ENCODE measurements at places on chromosomes 7 and 10.

DNA sequence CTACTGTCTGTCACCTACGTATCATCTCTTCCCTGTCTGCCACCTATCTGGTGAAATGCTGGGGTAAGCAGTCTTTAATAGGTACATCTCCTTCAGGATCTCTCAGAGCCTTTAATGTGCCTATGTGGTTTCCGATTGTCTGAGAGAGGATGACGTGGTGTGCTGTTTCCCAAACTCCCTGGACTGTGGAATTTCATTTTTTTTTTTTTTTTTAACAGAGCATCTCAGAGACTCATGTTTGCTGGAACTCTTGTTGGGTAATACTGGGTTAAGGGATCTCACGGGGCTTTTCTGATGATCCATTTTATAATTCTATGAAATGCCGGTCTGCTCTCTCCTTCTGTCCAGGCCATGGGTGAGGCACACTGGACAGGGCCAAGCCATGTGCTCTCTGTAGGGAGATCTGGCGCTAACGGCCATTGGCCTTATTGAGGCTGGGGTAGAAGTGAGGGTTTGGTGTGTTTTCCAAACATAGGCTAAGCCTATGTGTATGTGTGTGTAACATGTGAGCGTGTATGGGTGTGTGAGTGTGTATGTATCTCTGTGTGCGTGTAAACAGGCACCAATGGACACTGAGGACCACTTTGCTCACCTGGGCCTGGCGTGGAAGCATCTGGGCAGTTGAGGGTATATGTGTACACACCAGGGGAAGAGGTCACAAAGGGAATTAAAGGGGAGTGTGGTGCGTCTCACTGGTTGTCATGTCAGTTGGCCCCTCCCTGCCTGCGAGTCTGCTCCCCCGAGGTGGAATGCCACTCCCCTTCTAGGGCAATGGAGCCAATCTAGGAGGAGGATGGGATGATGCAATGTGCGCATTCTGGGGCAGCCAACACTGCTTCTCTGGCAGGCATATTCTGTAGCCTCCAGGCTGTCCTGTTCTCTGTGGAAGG is 7.8 kb downstream of the ADRA2A start:
- no peaks in the 10 kb centered on the region for H3K36me3 ChIP-seq
- DNase-seq: no peak
- H3K4me1 ChIP-seq: no peaks in the 10 kb centered on the region
- H3K27ac ChIP-seq: no peak overlapping the region
- H3K4me3 ChIP-seq: no peak overlapping the region

DNA sequence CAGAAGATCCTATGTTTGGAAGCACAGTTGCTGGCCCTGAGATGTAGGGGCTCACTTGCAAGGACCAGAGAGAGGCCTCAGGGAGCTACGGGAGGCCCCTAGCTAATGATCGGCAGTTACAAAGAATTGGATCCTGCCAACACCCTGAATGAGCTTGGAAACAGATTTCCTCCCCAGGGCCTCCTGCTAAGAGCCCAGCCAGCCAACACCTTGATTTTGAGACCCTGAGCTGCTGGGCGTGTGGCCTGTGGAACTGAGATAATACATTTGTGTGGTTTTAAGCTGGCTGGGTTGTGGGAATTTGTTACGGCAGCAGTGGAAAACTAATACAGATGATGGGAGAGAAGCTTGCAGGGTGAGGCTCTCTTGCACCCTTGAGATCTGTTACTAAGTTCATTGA is 3.9 kb downstream of the DOCK1 start:
- no peak overlapping the region for H3K4me3 ChIP-seq
- H3K27ac ChIP-seq: no peak overlapping the region
- H3K27me3 ChIP-seq: peaks cover 14% of the 10 kb centered on the region
- H3K4me1 ChIP-seq: no peaks in the 10 kb centered on the region
- no peaks in the 10 kb centered on the region for H3K36me3 ChIP-seq

- DNase-seq: no peak
- H3K27me3 ChIP-seq: no peaks in the 10 kb centered on the region
- no peak overlapping the region for H3K4me3 ChIP-seq
- peaks cover 27% of the 10 kb centered on the region for H3K4me1 ChIP-seq
These were observed 161.2 kb downstream of the SVIL start for GRCh38 chr10:29473406-29474100.

DNA sequence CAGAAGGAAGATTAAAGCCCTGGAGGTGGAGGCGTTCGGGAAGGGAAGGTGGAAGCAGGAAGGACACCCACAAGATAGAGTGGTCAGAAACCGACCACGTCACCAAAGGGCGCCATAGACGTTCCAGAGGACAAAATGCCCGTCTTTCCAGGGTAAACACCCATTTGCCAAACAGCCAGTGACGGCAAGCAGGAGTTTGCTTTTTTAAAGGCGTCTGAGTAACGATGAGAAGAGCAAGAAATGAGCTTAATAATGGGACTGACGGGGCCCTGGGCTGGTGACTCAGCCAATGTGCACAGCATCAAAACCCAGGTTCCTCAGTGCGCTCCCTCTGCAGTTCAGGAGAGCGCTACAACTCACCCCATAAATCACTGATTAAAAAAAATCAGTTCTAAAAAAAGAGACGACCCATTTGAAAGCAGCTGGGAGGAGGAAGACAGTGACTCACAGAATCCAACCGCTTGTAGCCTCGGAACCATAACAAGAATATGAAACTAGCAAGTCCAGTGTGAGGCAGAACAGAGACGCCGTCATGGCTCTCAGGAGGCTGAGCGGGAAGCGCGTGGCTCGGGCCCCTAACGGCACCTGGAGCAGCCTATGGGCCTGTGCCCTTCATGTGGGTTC is 5.9 kb downstream of the DIP2C start:
- H3K4me3 ChIP-seq: no peak overlapping the region
- no peak for DNase-seq
- peaks cover 19% of the 10 kb centered on the region for H3K27me3 ChIP-seq
- H3K27ac ChIP-seq: no peak overlapping the region
- no peaks in the 10 kb centered on the region for H3K36me3 ChIP-seq
- H3K4me1 ChIP-seq: no peaks in the 10 kb centered on the region

DNA sequence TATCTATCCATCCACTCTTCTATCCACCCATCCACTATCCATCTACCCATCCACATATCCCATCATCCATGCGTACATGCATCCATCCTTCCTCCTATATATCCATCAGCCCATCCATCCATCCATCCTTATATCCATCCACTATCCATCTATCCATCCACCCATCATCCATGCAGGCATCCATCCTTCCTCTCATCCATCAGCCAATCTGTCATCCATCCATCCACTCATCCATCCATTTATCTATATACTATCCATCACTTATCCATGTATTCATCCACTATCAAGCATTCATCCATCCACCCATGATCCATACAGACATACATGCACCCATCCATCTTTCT is 485.9 kb downstream of the DNAJB6 start:
- no peak overlapping the region for H3K4me3 ChIP-seq
- H3K4me1 ChIP-seq: no peaks in the 10 kb centered on the region
- no peaks in the 10 kb centered on the region for H3K27me3 ChIP-seq
- H3K27ac ChIP-seq: no peak overlapping the region
- no peak for DNase-seq

DNA sequence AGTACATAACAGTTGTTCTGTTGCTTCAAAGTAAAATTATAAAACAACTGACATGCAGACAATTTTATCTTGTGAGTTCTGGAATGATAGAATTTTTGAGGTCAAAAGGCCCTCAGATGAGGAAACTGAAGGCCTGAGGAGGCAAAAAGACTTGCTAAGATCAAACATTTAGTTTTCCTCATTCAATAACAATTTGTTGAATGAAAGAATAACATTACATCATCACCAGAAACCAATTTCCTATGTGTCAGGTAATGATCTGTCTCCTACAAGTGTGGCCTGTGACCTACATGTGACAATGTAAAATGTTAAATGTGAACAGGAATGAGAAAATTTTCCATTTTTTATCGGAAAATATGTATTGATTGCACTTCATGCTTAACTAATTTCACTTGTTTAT is 16.6 kb upstream of the ASB4 start:
- H3K4me3 ChIP-seq: no peak overlapping the region
- H3K4me1 ChIP-seq: peaks cover 13% of the 10 kb centered on the region
- no peaks in the 10 kb centered on the region for H3K27me3 ChIP-seq
- H3K27ac ChIP-seq: no peak overlapping the region
- no peaks in the 10 kb centered on the region for H3K36me3 ChIP-seq
- DNase-seq: no peak

GRCh38 chr7:139075871-139076686 is 33.4 kb downstream of the ZC3HAV1 start:
- H3K4me1 ChIP-seq: peaks cover 62% of the 10 kb centered on the region
- no peak overlapping the region for H3K27ac ChIP-seq
- DNase-seq: no peak
- H3K36me3 ChIP-seq: peaks cover 90% of the 10 kb centered on the region
- no peaks in the 10 kb centered on the region for H3K27me3 ChIP-seq

- H3K36me3 ChIP-seq: peaks cover 43% of the 10 kb centered on the region
- H3K27ac ChIP-seq: no peak overlapping the region
- H3K4me3 ChIP-seq: no peak overlapping the region
- no peak for DNase-seq
- no peaks in the 10 kb centered on the region for H3K27me3 ChIP-seq
These were observed 21.4 kb downstream of the SLF2 start for GRCh38 chr10:100934084-100934659.

DNA sequence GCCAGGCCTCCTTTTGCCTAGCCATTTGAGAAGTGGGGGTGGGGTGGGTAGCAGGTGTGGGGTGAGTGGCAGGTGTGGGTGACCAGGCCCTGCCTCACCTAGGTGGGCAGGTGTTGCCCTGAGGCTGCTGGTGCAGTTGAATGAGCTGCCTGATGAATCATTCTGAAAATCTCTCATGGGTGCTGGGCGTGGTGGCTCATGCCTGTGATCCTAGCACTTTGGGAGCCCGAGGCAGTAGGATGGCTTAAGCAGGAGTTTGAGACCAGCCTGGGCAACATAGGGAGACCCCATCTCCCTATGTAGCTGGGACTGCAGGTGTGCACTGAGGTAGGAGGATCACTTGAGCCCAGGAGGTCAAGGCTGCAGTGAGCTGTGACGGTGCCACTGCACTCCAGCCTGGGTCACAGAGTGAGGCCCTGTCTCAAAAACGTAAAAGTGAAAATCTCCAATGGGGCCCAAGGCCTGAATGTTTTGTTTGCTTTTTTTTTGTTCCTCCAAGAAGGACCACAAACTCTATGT is 17.7 kb downstream of the TSPAN14 start:
- H3K27ac ChIP-seq: peak overlapping the region; percentile 92
- H3K4me3 ChIP-seq: peak overlapping the region; percentile 48
- peaks cover 77% of the 10 kb centered on the region for H3K4me1 ChIP-seq
- H3K27me3 ChIP-seq: no peaks in the 10 kb centered on the region
- peaks cover 56% of the 10 kb centered on the region for H3K36me3 ChIP-seq

DNA sequence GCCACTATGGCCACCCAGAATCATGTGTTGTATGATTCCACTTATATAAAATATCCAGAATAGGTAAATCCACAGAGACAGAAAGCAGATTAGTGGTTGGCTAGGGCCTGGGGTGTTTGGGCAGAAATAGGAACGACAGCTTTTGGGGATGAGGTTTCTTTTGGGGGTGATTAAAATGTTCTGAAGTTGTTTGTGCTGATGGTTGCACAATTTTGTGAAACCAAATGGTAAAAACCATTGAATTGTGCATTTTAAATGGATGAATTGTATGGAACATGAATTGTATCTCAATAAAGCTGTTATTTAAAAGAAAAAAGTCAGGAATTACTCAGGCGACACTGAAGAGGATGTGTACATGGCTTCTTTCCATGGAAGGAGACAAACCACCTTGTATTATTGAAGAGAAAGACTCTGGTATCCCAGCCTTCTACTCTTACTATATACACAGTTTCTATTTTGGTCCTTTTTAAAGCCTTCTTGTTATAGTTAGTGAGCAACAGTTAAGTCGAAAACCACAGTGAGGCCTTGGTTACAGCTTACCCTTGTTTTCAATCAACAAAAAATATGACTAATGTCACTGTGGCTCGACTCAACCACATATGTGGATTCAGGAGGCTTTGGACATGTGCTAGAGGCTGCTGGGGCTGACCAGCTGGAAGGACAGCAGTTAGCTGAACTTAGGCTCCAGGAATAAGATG is 57.1 kb upstream of the KMT2E start:
- H3K27me3 ChIP-seq: no peaks in the 10 kb centered on the region
- peak overlapping the region; percentile 100 for H3K27ac ChIP-seq
- H3K36me3 ChIP-seq: peaks cover 65% of the 10 kb centered on the region
- H3K4me1 ChIP-seq: peaks cover 59% of the 10 kb centered on the region
- peak overlapping the region; percentile 65 for H3K4me3 ChIP-seq

- no peaks in the 10 kb centered on the region for H3K4me1 ChIP-seq
- H3K4me3 ChIP-seq: no peak overlapping the region
- H3K27ac ChIP-seq: no peak overlapping the region
- no peak for DNase-seq
- peaks cover 3% of the 10 kb centered on the region for H3K27me3 ChIP-seq
- no peaks in the 10 kb centered on the region for H3K36me3 ChIP-seq
These were observed 47.4 kb upstream of the SEPHS1 start for GRCh38 chr10:13395540-13395939.

GRCh38 chr7:2276107-2276506 is 34.1 kb downstream of the NUDT1 start:
- no peaks in the 10 kb centered on the region for H3K4me1 ChIP-seq
- no peaks in the 10 kb centered on the region for H3K36me3 ChIP-seq
- no peak overlapping the region for H3K27ac ChIP-seq
- no peaks in the 10 kb centered on the region for H3K27me3 ChIP-seq
- no peak for DNase-seq
- no peak overlapping the region for H3K4me3 ChIP-seq

- H3K27ac ChIP-seq: peak overlapping the region; percentile 73
- H3K27me3 ChIP-seq: no peaks in the 10 kb centered on the region
- DNase-seq: no peak
- H3K4me1 ChIP-seq: peaks cover 78% of the 10 kb centered on the region
These were observed 113.9 kb downstream of the FAM107B start for GRCh38 chr10:14660831-14661230.

DNA sequence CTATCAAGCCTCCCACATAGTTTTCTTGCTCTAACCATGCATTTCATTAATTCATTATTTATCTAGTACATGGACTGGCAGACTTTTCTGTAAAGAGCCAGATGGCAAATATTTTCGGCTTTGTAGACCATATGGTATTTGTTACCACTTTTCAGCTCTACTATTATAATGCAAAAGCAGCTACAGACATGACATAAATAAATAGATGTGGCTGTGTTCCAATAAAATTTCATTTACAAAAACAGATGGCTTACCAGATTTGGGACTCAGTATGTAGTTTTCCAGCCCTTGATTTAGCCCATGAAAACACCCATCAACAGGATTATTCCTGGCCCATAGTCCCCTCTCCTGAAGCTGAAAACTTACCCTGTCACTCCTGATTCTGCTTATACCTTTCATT is 32.1 kb downstream of the PLCE1 start:
- no peak overlapping the region for H3K27ac ChIP-seq
- no peak overlapping the region for H3K4me3 ChIP-seq

GRCh38 chr10:26044141-26044749 is 110.2 kb downstream of the MYO3A start:
- H3K4me1 ChIP-seq: no peaks in the 10 kb centered on the region
- H3K4me3 ChIP-seq: no peak overlapping the region
- no peaks in the 10 kb centered on the region for H3K36me3 ChIP-seq
- no peaks in the 10 kb centered on the region for H3K27me3 ChIP-seq

Measured in activated T-helper 2 cell treated with anti-CD3 and anti-CD28 coated beads, Interferon-gamma antibody, Interleukin-2, Interleukin-4, amounts not matched to agents 10 μg/mL and 5 μg/mL and 100 μg/mL, durations not matched to agents 14 hours and 24 hours and 36 hours (primary cell).